ENCODE measurements at places on chromosomes 13 and 19. TPM values are rescaled to one million over a fixed set of nuclear protein-coding genes. Genes with fewer than 3 reads are reported as not detected.
A peak's percentile ranks its signal among the peaks of the same experiment; 100 is the strongest.

Gene FLT1
- total RNA-seq = 38.6 TPM

DNA sequence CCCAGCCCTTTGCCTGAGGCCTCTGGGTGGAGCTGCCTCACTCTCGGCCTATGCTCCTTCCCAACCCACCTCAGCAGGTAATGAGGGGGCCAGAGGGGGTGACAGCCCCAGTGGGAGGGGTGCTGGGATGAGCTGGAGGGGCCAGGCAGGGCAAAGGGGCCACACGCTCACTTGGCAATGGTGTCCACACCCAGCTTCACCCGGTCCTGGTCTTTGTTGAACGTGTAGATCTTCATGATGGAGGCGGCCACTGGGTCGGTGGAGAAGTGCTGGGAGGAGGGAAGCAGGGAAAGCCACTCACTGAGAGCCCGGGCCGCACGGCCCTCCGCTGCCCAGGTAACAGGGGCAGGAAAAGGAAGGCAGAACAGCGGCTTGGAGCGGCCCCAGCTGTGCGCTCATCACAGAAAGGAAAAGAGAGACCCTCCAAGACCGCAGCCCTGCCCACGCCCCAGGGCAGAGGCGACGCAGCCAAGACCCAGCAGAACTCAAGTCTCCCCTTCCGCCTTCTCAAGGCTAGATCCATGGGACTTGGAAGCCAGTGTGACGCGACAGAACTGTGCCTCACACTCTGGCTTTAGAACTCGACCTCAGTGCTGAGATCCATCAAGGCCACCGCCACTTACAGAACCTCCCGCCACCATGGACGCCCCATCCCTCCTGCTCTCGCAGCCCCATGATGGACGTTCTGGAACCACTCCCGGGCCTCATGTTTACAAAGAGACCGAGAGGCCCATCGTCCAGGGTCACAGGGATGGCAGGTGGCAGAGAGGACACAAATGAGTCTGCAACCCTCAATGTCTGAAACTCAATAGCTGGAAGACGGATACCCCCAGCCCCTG, 9.2 kb downstream of the UBXN6 start:
- DNase-seq = peak; percentile 16

GRCh38 chr19:4908781-4909155, 533 bp upstream of the UHRF1 start:
- DNase-seq = peak; percentile 14

- DNase-seq = no peak
These were observed 203.3 kb downstream of the LMO7 start for GRCh38 chr13:75839406-75839805.

DNA sequence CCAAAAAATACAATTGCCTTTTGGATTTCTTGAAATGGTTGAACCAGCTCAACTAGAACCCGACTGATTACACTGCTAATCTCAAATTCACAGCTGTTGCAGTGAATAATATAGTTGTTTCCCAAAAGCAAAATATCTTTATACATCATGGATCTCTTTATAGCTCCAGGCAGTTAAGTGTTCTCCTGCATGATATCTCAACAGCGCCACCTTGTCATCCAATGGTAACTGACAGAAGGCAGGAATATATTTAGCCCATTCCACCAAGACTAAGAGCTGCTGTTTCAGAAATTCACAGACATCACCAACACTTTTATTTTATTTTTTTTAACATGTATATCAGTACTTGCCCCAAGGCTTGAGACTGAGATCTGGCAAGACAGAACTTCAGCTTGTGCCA, 1141.0 kb upstream of the PRR20A start:
- no peak for DNase-seq

Data from psoas muscle (tissue), 8 donors.